ENCODE measurements at places on chromosomes 5 and 9. TPM values are rescaled to one million over a fixed set of nuclear protein-coding genes. Genes with fewer than 3 reads are reported as not detected.
A peak's percentile ranks its signal among the peaks of the same experiment; 100 is the strongest.

DNA sequence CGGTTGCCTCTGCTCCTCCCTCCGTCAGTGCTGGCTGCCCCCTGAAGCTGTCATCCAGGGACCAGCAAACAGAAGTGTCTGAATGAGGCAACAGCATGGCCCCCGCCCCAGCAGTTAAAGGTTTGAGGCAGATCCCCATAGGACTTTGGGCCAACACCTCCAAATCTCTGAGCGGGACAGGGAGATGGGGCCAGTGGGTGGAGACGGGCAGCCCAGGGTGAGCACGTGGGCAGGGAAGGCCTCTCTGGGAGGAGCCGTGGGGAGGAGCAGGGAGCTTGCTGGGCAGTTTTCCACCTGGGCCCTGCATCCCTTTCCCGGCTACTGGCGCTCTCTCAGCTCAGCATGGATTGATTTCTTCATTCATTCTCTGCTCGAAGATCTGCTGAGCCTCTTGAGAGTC lies 39.1 kb upstream of the NOTCH1 start:
- no peak for DNase-seq

GRCh38 chr9:137034039-137034708 lies 2.3 kb upstream of the FUT7 start:
- no peak for DNase-seq

- DNase-seq, result no peak
Observed at GRCh38 chr5:56918054-56918453, 8.7 kb downstream of the SETD9 start.

Gene CXCL14
- total RNA-seq, result 51.1 TPM

DNA sequence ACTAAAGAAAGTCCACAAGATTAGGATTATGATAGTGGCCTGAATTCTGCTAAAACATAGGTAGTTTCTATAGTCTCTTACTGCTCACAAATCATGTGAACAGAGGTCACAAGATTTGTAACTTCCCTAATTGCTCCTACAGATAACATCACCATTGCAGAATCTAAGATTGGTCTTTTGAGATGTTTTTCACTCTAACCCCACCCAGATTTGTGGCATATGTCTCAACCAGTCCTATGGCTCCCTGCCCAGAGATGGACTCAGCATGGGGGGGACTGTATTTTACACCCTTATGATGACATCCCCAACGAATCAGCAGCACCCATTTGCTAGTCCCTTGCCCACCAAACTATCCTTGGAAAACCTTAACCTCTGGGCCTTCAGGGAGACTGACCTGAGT lies 1046.2 kb downstream of the CDH12 start:
- DNase-seq, result peak; percentile 65

GRCh38 chr5:150440948-150441812 lies 8.4 kb downstream of the RPS14 start:
- DNase-seq, result no peak

DNA sequence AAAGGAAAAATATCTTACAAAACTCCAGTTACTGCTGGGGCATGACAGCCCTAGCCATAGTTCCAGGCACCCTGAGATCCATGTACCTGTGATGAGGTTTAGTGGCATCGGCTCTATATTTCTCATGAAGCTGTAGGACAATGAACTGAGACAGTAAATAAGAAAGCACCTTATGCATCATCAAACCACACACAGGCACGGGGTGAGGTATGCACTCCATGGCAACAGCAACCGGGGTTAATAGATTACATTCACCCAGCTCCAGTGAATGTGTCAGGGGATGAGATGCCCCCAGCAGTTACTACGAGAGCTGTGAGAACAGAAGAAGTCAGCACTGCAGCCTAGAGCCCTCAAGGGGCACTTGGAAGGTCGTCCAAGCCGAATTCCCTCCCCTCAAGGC lies 162.0 kb upstream of the S1PR3 start:
- DNase-seq, result peak; percentile 87

- no peak for DNase-seq
Observed at GRCh38 chr9:136095070-136096058, at the start of gene NACC2. Gene NACC2 (minus strand): TSS chr9:136095289. CDS start chr9:136050521, 44,768 bp downstream.

- DNase-seq, result no peak
Observed at GRCh38 chr5:74631081-74631953, 9.2 kb downstream of the ENC1 start.

DNA sequence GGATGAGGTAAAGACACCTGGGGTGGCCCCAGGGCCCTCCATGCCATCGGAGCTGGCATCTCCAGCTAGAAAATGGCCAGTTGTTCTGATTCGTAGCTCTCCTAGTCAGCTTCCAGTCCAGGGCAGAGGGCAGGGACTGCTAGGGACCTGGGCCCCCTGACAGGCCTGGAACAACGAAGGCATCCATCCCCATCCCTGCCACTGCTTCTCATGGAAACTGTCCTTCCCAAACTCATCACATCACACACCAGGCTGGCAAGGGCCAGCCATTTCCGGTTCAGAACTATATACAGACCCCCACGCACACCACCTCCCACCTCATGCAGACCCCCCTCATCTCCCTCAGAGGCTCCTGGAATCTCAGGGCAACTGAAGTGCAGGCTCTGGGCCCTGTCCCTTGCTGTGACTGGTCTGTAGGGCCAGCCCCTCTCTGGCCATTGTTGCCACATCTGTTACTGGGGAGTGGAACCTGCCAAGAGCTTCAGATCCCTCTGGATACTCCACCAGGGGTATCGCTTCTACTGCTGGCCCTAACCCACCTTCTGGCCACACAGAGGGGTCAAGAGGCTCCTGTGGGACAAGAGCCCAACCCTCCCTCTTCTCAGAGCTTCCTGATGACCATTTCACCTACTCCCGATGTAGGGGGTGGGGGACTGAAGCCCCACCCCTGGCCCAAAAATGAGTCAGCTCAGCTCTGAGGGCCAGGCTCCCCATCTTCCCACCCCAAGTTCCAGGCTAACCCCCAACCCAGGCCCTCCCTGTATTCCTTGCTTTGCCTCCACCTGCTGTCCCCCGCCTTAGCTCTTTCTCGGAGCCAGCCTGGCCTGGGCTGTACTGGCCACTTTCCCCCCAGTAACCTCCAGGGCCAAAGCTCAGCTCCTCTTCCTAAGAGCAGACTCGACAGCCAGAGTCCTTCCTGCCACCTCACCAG lies 1.2 kb upstream of the MZB1 start:
- no peak for DNase-seq

- no peak for DNase-seq
Observed at GRCh38 chr9:101371813-101372212, 13.0 kb downstream of the BAAT start.

Gene ADGRV1
- total RNA-seq, result 0.35 TPM

GRCh38 chr5:125559296-125559695 lies 812.9 kb upstream of the ZNF608 start:
- peak; percentile 80 for DNase-seq

Gene CCDC152
- total RNA-seq, result 1.1 TPM

Gene BHMT2
- 20.3 TPM for total RNA-seq

Gene BTNL8
- total RNA-seq, result 0.35 TPM

- DNase-seq, result peak; percentile 18
Observed at GRCh38 chr9:70229579-70229978, 29.2 kb upstream of the SMC5 start.

- DNase-seq, result no peak
Observed at GRCh38 chr9:89468281-89468960, 29.5 kb downstream of the SEMA4D start.

DNA sequence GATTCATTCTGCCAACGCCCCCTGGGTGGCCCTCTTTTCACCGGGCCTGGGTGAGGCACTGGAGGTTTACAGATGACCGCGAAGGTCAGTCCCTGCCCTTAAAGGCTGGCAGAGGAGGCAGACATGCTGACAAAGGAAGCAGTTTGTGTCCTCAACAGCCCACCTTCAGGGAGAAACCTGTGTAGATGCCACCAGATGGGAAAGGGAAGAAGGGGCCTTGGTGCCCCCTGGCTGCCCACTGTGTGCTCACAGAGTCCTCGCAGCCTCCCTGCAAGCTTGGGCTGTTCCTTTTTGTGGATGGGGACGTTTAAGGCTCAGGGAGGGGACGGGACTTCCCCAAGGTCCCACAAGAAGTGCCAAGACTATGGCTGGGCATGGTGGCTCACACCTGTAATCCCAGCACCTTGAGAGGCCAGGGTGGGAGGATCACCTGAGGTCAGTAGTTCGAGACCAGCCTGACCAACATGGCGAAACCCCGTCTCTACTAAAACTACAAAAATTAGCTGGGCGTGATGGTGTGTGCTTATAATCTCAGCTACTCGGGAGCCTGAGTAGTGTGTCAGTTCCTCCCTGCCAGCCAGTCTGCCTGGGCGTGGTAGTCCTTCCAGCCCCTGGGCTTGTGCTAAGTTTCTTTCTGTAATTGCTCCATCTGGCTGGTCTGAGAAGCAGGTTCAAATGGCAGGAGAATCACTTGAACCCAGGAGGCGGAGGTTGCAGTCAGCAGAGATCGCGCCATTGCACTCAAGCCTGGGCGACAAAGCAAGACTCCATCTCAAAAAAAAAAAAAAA lies 36.2 kb downstream of the NEK6 start:
- no peak for DNase-seq

Gene SLC24A2
- total RNA-seq, result not detected

Gene SLCO6A1
- not detected for total RNA-seq

Gene PCDHGC3
- 11.8 TPM for total RNA-seq

GRCh38 chr5:153959134-153959957 lies 79.4 kb downstream of the FAM114A2 start:
- DNase-seq, result peak; percentile 45

DNA sequence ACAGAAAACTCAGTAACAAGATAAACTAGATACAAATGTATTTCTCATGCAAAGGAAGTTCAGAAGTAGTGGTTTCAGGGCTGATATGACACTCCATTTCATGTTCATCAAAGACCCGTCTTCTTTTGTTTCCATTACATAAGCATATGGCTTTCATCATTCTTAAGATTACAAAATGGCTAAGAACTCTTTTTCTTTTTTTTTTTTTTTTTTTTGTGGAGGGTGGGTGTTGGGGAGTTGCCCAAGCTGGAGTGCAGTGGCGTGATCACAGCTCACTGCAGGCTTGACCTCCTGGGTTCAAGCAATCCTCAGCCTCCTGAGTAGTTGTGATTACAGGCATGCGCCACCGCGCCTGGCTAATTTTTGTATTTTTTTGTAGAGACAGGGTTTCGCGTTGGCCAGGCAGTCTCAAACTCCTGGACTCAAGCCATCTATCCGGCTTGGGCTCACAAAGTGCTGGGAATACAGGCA lies 22.0 kb upstream of the PTBP3 start:
- peak; percentile 53 for DNase-seq

DNA sequence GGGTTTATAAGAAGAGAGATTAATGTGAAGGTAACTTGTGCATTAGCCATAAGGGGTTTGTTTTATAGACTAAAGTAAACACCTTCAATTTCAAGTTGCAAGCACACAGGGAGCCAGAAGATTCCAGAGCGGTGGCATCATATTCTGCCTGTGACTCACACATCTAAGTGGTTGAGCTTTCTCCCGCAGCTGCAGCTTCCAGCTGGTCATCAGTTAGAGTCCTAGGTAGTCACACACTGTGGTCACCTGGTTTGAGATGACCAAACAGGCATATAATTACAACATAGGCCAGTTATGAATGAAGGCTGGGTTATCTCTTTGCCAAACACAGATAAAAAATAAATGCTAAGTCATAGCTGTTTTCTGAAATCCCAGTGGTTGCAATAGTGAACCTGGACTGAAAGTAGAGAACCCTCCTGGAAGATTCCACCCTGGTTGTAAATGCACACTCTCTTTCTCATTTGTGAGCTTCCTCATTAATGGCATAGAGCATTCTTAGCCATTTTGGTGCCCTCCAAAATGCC lies 171.3 kb downstream of the GDNF start:
- DNase-seq, result peak; percentile 99

GRCh38 chr9:35569206-35569605 lies 35.9 kb upstream of the TESK1 start:
- DNase-seq, result no peak

DNA sequence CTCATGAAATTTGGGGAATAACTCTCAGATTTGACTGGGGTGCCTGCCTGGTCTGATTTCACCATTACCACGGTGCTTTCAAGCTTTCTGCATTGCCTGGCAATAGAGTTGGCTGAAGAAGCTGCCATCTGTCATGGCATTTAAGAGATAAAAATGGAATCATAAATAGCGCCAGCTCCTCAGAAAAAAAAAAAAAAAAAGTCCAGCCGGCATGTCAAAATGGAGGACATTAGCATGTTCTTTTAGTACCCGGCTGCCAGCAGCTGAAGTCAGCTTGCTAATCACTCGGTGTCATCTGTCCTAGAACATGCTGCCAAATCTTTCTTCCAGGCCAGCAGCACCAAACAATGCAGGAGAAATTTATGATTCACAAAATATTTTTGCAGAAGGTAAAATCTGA lies 57.7 kb upstream of the CER1 start:
- DNase-seq, result no peak

GRCh38 chr5:154756009-154756867 lies 1.1 kb downstream of the LARP1 start:
- no peak for DNase-seq

DNA sequence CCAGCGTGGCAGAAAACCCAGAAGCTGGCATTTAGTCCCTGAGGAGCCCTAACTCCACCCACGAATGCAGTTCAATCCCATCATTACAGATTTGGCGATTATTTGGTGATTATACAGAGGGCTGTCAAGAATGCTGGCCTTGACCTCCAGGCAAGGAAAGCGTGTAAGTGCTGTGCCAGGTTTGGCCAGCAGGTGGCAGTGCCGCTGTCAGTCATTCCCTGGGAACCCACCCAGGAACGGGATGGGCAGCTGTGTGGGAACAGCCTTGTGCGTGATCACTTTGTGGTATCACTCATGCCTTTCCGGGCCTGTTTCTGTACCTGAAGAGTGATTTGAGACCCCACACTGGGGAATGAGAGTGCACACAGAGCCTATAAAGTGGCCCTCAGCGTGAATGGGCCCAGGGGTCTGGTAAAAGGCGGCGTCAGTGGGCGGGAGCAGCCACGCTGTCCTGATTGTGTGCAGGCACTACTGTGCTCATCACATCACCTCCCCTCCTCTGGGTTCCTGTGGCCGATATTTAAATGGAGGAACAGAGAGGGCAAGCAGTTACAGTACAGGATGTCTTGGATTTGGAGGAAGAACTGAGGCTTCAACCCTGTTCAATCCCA lies 215.6 kb downstream of the ROR2 start:
- DNase-seq, result no peak

GRCh38 chr5:115284021-115284420 lies 12.4 kb downstream of the CCDC112 start:
- DNase-seq, result no peak

Gene ADGRD2
- not detected for total RNA-seq

GRCh38 chr9:127262602-127263001 lies 2.0 kb upstream of the GARNL3 start:
- peak; percentile 5 for DNase-seq

Gene MIGA2
- total RNA-seq, result 18.4 TPM

DNA sequence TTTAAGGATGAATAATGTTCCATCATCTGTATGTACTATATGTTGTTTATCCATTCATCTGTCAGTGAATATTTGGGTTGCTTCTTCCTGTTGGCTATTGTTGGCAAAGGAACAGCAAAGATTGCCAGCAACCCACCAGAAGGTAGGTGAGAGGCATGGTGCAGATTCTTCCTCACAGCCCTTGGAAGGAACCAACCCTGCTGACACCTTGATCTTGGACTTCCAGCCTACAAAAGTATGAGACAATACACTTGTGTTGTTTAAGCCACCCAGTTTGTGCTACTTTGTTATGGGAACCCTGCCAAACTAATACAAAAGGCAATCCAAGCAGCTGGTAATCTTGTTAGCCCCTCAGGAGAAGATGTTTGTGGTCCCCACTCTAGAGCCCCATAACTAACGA lies 122.0 kb downstream of the CARTPT start:
- no peak for DNase-seq

Gene IL9
- total RNA-seq, result not detected
